Endothelial cell of umbilical vein (primary cell): ENCODE measurements at places on chromosomes 4 and X. TPM values are rescaled to one million over a fixed set of nuclear protein-coding genes. Genes with fewer than 3 reads are reported as not detected.

SPINK2 gene
- 0.71 TPM in 1 of 2 replicates, not detected in the other for total RNA-seq

TACC3 gene
- 123 and 135 TPM in 2 replicates for total RNA-seq

ANKRD50 gene
- total RNA-seq = 63.6 and 68.9 TPM in 2 replicates

VCX3B gene
- not detected in 2 replicates for total RNA-seq

ADAM29 gene
- not detected in 2 replicates for total RNA-seq

OTC gene
- total RNA-seq = not detected in 2 replicates

STATH gene
- not detected in 2 replicates for total RNA-seq

MXD4 gene
- 59.2 and 62.7 TPM in 2 replicates for total RNA-seq

DOK7 gene
- not detected in 2 replicates for total RNA-seq

PCSK1N gene
- 0.44 TPM in 1 of 2 replicates, not detected in the other for total RNA-seq

ZDHHC15 gene
- not detected in 2 replicates for total RNA-seq

DNA sequence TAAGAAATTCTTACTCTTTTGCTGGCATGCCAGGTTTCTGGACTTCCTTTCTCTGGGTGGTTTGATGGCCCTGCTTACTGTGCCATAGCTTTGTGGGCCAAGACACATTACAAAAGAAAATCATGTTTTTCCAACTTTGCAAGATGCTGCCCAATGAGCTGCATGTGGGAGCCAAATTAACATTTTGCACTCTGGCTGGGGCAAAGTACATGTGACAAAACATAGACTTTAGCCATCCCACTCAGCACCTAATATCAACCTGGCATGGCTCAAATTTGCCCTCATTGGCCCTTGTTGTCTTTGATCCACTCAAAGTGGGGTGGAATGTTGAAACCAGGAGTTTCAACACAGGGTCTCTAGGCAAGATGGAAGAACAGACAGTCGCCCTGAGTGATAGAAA lies 40.0 kb upstream of the DYNLT3 start:
- DNase-seq = no peak

- DNase-seq = no peak
Observed at GRCh38 chr4:118313098-118313497, 39.7 kb downstream of the PRSS12 start.

DNA sequence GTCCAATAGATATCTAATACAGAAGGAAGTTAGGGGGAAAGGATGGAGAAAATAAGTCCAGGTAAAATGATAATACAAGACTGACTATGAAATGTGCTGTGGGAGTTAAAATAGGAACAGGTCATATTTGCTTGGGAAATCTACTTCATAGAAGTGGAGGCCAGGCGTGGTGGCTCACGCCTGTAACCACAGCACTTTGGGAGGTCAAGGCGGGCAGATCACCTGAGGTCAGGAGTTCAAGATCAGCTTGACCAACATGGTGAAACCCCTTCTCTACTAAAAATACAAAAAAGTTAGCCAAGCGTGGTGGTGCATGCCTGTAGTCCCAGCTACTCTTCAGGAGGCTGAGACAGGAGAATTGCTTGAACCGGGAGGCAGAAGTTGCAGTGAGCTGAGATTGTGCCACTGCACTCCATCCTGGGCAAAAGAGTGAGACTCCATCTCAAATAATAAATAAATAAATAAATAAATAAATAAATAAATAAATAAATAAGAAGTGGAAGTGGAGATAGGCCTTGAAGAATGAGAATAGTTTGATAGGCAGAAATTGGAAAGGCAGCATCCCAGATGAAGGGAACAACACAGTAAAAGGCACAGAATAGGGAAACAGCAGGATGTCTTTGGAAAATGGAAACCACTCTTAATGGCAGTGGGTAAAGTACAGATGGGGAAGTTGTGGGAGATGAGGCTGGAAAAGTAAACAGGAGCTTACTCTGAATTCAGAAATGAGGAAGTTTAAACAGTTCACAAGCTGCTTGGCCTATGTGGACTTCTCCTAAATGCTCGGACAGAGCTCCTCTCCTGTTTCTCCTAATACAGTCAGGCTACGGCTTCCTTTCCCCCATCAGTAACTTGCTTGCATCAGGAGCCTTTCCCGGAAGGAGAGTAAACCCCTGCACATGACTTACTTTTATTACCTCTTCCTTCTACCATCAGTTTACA lies 15.1 kb upstream of the GK start:
- DNase-seq = no peak

GRCh38 chr4:43244688-43245382 lies 352.3 kb downstream of the GRXCR1 start:
- DNase-seq = no peak

DNA sequence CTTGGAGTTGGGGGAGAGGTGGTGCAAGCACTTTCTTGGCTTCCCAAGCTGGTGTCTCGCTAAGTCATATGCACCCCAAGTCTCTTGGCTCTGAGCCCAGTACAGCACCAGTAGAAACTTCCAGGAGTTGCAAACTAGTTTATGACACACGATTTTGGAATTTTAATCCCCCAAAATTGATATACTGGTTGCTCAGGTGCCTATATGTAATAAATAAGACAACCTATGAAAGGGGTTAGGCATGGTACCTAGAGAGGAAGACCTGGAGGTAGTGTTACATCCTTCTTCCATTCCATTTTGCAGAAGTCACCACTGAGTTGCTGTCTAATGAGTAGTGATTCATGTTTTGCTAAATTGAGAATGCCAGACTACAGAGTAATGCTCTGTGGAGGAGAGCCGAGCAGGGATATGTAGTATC lies 4.3 kb upstream of the SLC4A4 start:
- no peak for DNase-seq

- DNase-seq = no peak
Observed at GRCh38 chr4:19135895-19136633, 1114.5 kb upstream of the LCORL start.

- DNase-seq = no peak
Observed at GRCh38 chr4:13322681-13323101, 161.4 kb downstream of the RAB28 start.

DNA sequence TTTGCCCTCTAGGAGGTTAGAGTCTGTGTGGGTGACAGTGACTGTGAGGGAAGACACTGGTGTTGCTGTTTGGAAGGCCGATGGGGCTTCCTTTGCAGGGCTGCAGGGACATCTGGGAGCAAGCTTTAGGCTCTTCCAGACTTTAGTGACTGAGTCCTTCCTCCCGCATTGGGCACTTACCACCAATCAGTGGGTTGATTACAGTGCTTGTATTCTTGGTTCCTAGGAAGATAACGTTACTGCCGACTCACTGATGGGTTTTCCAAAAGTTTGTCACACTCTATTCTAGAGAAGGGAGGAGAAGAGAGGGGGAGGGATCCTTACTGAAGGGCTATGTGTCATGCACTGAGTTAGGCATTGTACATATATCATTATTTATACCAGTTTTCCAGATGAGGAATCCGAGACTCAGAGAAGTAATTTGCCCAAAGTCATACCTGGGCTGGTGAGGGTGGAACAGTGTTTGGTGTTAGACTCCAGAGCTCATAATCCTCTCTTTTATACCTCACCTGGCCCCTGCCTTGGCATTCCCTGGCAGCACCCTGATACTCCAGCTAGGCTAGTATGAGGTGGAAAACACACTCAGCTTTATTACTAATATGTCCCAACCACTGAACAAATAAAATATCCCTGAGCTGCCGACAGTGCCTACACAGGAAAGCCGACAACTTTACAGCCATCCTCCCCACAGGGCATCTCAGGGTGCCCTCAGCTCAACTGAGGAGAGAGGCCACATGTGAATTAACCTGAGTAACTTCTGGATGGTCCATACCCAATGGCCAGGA lies 3.8 kb downstream of the CHST7 start:
- DNase-seq = no peak

- peak; percentile 25 for DNase-seq
Observed at GRCh38 chr4:122003335-122003734, 51.5 kb upstream of the TRPC3 start.

GRCh38 chr4:158316264-158316663 lies 106.0 kb downstream of the TMEM144 start:
- DNase-seq = no peak

DNA sequence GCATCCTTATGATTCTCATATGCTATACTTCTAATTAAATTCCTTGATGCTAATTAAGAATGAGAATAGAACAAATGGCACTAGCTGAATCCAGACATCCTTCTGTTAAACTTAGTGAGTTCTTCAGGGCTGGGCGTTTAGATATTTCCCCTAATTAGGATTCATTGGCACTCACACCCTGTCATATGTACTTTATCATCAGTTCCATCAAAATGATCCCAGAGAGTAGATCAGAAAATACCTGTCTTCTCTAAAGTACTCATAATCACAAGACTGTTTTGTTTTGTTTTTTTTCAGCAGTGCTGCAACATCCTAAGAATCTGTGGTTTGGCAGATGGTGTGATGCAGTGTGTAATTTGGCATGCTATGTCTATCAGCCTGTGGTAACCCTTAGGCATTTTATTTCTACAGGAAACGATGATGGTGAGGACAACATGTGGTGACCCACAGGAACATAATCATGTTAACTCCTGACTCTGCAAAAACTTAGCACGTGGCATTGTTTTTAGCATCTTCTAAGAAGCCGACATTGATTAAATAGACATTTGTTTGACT lies 2528.4 kb downstream of the ARAP2 start:
- DNase-seq = no peak

GRCh38 chr4:13851085-13851940 lies 223.8 kb upstream of the BOD1L1 start:
- no peak for DNase-seq

GRCh38 chr4:40482985-40483647 lies 146.5 kb downstream of the RBM47 start:
- DNase-seq = no peak

GRCh38 chr4:1770791-1771231 lies 22.3 kb upstream of the FGFR3 start:
- no peak for DNase-seq

DNA sequence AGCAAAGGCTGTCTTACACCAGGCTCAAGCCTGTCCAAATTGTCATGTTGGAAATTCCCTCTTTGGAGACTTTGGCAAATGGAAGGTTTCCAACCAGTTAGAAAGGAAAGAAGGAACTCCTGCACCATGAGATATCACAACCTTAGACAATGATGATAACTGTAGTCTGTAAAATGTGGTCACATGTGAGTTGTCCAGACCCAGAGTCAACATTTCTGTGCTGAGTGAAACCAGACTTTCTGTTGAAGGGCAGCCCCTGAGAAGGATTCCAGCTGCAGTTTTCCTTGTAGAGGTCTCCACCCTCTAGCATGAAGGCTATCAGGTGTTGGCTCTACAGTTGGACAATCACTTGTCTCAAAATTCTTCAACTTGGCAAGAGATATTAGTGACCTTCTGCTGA lies 82.4 kb downstream of the SOX3 start:
- no peak for DNase-seq

GRCh38 chrX:48911412-48912182 lies at the start of gene SLC35A2:
Gene SLC35A2 (minus strand): TSS chrX:48911646. CDS start chrX:48911636, 10 bp downstream.
- DNase-seq = peak; percentile 75

DNA sequence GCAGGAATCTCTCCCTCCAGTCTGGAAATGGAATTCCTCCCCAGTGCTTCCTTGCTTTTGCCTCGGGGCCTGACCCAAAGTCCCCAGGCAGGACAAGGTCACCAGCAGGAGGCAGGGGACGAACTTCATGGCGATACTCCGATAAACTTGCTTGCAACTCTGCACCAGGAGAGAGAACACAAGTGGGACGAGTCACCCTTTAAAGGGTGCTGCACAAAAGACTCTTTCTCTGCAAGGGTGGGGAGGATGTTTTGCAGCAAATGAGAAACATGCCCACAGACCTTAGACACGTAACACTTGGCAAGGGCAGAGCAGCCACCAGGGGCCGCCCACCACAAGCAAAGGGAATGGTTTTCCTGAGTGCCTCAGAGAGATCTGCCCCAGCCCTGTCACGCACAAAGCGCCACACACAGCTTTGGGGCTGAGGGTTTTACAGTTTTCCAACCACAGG lies at the start of gene FGFBP2:
Gene FGFBP2, minus strand, starts transcription at position 175 of the 451 bp plus-strand sequence. Its CDS starts 46 bp downstream, at position 129.
- peak; percentile 34 for DNase-seq

- DNase-seq = no peak
Observed at GRCh38 chr4:24922416-24922815, 9.6 kb upstream of the CCDC149 start.

GRCh38 chr4:145507636-145508035 lies 26.0 kb downstream of the SMAD1 start:
- peak; percentile 91 for DNase-seq

DNA sequence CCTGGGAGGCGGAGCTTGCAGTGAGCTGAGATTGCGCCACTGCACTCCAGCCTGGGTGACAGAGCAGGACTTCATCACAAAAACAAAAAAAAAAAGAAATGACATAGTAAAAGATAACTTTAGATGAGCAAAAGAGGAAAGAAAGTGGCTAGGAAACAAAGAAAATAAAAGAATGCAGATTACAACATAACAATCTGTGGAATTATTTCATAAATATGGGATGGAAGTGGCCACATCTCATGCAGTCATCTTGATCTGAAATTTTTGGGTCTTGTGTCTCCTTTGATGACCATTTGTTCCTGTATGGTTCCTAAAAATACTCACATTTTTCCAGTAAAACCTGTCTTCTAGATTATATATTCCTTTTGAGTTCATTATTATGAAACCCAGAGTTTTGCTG lies 271.4 kb downstream of the SPRY1 start:
- no peak for DNase-seq

DNA sequence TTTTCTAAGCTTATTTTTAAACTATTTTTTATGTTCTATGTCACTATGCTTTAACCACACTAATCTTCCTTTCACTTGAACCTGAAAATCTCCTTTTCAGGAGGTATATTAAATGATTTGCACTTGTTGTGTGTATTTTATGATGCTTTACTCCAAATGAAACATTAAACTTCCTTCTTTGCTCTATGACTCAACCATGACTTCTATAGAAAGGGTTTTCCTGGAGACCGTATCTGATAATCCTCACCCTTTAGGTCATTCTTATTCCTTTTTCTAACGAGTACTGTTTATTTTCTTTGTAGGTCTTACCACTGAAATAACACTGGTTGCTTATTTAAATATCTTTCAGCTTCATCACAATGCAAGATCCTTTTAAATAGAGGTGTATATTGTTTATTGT lies 1163.2 kb downstream of the PCDH18 start:
- DNase-seq = peak; percentile 94

GRCh38 chrX:131650637-131651410 lies 107.0 kb downstream of the OR13H1 start:
- DNase-seq = no peak

DNA sequence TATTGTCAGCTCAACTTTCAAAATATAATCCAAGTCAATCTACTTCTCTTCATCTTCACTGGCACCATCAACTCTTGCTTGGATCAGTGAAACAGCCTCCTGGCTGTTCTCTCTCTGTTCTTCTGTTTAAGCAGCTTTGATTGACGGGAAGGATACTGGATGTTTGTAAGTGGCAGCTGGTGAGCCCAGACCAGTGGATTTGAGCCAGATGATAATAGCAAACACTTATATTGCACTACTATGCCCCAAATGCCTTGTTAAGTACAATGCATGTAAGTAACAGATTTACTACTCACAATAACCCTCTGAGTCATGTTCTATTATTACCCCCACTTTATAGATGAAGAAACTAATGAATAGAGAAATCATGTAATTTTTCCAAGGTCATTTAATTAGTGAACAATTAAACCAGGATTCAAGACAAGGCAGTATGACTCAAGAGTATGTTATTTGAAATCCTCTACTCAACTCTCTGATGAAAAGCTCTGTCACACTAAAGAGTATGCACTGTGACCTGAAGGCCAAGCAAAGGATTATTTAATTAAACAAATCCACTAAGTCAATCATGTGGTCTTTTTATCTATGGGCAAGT lies 44.8 kb downstream of the SPANXN3 start:
- no peak for DNase-seq
